ENCODE measurements at places on chromosomes 11 and 22. TPM values are rescaled to one million over a fixed set of nuclear protein-coding genes. Genes with fewer than 3 reads are reported as not detected.
A peak's percentile ranks its signal among the peaks of the same experiment; 100 is the strongest.

Gene OR2AG1
- not detected for total RNA-seq

Gene ARHGEF17
- 49.2 TPM for total RNA-seq

DNA sequence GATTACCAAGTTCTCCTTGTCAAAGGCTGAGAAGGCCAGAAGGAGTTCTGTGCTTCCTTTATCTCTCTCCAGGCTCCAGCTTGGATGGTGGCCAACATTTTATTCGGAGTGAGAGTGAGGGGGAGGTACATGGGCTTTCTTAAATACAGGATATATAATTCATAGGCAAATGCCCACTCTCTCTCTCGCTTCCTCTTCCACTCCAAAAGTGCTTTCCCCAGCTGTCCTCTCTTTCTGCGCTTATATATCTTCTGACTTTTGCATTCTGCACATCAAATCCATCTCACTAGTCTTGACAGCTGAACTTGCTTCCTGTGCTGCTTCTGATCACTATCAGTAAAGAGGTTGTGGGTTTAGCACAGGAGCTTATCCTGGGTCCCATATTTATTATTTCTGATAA lies 125.4 kb upstream of the ARHGAP20 start:
- H3K4me3 ChIP-seq, result no peak overlapping the region
- no peaks in the 10 kb centered on the region for H3K4me1 ChIP-seq
- H3K27me3 ChIP-seq, result no peaks in the 10 kb centered on the region
- no peak for DNase-seq

DNA sequence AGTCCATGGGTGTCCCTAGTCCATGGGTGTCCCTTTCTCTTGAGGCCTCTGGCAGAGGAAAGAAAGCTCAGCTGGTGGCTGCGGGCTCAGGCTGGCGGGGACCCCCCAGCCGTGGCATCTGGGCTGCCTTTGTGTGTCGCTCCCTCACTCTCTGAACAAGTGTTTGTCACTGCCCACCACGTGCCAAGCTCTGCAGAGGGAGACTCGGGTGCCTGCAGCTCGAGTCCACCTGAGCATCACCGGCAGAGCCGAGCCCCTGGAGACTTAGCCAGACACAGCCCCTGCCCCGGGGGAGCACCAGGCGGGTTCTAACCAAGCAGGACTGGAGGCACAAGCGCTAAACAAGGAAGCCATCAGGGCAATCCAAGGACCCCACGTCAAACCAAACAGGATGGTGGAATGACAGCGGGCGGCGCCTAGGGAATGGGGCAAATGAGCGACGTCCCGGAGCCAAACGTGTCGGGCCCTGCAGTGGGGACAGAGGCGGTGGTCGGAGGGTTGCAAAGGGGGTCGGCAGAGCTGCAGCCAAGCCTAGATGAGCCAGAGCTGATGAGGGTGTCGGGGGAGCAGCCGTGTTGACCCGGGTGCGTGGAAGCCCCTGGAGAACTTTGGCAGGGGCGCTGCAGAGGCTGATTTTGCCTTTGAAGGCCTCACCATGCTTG lies 2.1 kb upstream of the GRAMD4 start:
- peak overlapping the region; percentile 82 for H3K27ac ChIP-seq
- H3K4me3 ChIP-seq, result no peak overlapping the region
- peaks cover 55% of the 10 kb centered on the region for H3K4me1 ChIP-seq
- no peaks in the 10 kb centered on the region for H3K36me3 ChIP-seq
- DNase-seq, result no peak
- H3K27me3 ChIP-seq, result no peaks in the 10 kb centered on the region

Gene WBP2NL
- total RNA-seq, result 0.21 TPM

Gene SYT8
- not detected for total RNA-seq

Gene PTS
- total RNA-seq, result 29.8 TPM

- H3K27ac ChIP-seq, result no peak overlapping the region
- H3K4me1 ChIP-seq, result no peaks in the 10 kb centered on the region
- H3K27me3 ChIP-seq, result no peaks in the 10 kb centered on the region
- H3K36me3 ChIP-seq, result peaks cover 69% of the 10 kb centered on the region
- no peak overlapping the region for H3K4me3 ChIP-seq
- peak; percentile 37 for DNase-seq
These were observed 45.9 kb downstream of the ZNF143 start for GRCh38 chr11:9506489-9507276.

DNA sequence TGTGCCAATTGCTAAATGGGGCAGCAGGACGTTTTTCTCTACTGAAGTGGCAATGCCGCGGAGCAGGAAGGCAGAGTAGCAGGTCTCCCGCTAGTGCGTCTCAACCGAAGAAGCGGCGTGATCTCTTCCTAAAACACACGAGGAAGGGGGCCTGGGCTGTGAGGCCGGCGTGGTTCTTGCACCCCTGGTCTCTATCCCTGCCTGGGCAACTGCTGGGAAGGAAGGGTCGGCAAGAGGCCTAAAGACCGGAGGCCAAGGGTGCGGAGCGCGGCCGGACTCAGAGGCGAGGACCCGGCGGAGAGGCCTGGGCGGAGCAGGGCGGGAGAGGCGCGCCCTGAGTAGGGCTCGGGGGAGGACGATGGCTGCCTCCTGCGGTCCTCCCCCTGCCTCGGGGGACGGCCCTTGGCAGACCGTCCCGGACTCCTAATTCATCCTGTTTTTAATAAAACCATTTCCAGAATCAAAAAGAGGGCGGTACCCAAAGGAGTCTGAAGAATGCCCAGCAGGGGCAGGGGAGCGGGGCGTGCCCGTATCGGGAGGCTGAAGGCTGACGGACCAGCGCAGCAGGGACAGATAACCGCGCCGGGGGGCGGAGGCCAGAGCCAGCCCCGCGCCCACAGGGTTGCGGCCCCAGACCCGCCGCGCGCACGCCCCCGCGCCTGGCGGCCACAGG lies 572 bp upstream of the APLP2 start:
- H3K27me3 ChIP-seq, result no peaks in the 10 kb centered on the region
- no peaks in the 10 kb centered on the region for H3K36me3 ChIP-seq
- peak; percentile 84 for DNase-seq
- peak overlapping the region; percentile 86 for H3K4me3 ChIP-seq

DNA sequence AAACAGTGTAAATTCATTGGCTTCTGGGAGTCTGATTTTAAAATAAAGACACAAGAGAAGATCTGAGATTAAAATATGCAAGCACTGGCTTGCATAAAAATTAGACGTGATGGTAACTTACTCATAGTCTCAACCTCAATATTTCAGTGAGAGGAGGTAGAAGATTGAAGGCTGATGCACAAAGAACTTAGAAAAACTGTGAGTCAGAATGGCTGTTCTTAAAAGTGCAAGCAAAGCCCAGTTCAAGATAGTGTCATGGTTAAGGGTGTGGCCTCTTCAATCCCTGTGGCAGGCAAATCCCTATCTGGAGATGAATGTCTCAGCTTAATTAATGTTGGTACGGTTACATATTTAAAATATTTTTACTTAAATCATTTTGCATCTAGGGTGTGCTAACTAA lies 33.6 kb upstream of the FIBIN start:
- DNase-seq, result no peak
- no peak overlapping the region for H3K27ac ChIP-seq
- no peaks in the 10 kb centered on the region for H3K36me3 ChIP-seq
- no peaks in the 10 kb centered on the region for H3K27me3 ChIP-seq
- H3K4me3 ChIP-seq, result no peak overlapping the region

Gene TRIM48
- not detected for total RNA-seq

- no peak overlapping the region for H3K27ac ChIP-seq
- H3K36me3 ChIP-seq, result no peaks in the 10 kb centered on the region
- no peak for DNase-seq
- H3K4me1 ChIP-seq, result peaks cover 12% of the 10 kb centered on the region
- no peaks in the 10 kb centered on the region for H3K27me3 ChIP-seq
- H3K4me3 ChIP-seq, result no peak overlapping the region
These were observed 60.8 kb upstream of the FAM181B start for GRCh38 chr11:82794490-82794889.

Gene RASGRP2
- 28.1 TPM for total RNA-seq

GRCh38 chr11:3920148-3920852 lies 64.8 kb downstream of the STIM1 start:
- H3K4me1 ChIP-seq, result no peaks in the 10 kb centered on the region
- peak overlapping the region; percentile 57 for H3K27ac ChIP-seq
- no peak for DNase-seq
- H3K27me3 ChIP-seq, result no peaks in the 10 kb centered on the region
- H3K4me3 ChIP-seq, result no peak overlapping the region

Gene TYMP
- total RNA-seq, result 11.4 TPM

Gene ZBED5
- 42.2 TPM for total RNA-seq

DNA sequence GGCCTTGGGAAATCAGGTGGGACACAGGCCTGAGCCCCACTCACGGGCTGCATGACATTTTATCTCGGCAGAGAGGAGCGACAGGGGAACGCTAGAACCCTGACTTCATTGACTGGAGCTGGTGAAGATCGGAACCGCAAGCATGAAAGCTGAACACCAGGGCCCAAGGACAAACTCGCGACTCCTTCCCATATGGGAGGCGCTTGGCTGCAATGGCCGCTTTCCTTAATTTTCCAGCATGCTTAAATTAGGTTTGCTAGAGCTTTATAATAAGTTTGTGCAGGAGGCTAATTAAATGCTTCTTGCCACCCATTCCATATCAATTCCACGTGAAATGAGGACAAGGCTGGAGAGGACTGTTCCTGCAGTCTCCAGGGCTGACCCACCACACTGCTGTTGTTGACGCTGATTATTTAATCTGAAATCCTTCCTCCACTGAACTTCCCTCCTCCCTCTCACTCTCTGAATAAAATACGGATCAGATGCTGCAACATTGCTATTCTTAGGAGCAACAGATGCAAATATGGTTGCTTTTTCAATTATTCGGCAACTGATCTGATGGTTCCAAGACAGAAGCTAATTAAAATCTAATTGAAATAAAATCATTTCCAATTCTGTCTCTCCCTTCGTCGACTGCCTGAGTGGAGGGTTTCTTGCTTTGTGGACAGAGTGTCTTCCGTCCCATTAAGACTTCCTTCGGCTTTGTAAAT lies 692.9 kb downstream of the OPCML start:
- no peak overlapping the region for H3K4me3 ChIP-seq
- no peaks in the 10 kb centered on the region for H3K4me1 ChIP-seq
- DNase-seq, result no peak
- H3K27me3 ChIP-seq, result no peaks in the 10 kb centered on the region

DNA sequence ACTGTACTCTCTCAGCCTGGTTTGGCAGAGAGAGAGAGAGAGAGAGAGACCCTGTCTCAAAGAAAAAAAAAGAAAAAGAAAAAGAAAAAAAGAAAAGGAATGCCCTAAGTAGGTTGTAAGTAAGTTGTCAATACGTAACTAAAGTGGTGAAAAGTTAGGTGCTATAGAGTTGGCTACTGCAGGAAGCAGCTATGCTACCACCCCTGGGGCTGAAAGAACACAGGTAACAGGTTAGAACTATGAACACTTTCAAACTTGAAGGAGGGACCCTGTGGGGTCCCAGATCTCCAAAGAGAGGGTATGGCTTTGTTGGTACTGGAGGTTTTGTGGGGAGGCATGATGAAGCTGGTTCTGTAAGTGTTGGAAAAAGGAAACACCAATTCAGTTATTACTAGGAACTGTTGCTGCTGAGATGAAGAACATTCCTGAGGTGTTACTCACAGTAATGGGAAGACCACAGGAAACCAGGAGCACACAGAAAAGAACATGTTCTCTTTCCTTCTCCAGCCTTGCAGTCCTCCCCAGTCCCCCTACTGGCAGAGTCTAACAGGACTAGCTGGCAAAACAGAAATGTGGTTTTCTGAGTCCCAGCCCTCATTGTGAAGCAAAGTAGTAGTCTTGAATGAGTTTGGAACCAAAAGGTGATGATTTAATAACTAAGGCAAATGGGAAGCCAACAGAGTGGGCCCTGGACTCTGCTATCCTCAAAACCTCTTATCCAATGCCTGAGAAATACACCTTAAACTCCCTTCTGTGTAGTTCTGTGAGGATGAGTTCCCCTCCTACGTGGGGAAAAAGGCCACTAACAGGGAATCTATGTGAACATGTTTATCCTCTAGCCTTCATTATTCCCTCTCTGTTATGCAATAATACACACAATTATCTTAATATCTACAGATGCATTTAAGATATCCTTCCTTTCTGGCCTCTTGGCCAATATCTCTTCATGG lies 427.0 kb upstream of the DDI1 start:
- H3K4me1 ChIP-seq, result no peaks in the 10 kb centered on the region
- no peaks in the 10 kb centered on the region for H3K36me3 ChIP-seq
- H3K4me3 ChIP-seq, result no peak overlapping the region
- peak overlapping the region; percentile 9 for H3K27ac ChIP-seq

- DNase-seq, result no peak
- H3K27ac ChIP-seq, result no peak overlapping the region
- H3K4me3 ChIP-seq, result no peak overlapping the region
- H3K4me1 ChIP-seq, result peaks cover 3% of the 10 kb centered on the region
These were observed 15.6 kb downstream of the SUN2 start for GRCh38 chr22:38740116-38740723.

GRCh38 chr11:30763951-30764350 lies 177.8 kb upstream of the MPPED2 start:
- no peaks in the 10 kb centered on the region for H3K36me3 ChIP-seq
- DNase-seq, result no peak
- no peak overlapping the region for H3K4me3 ChIP-seq
- no peaks in the 10 kb centered on the region for H3K4me1 ChIP-seq

GRCh38 chr11:36062796-36063365 lies 119.0 kb downstream of the LDLRAD3 start:
- DNase-seq, result no peak
- H3K27ac ChIP-seq, result no peak overlapping the region
- H3K4me1 ChIP-seq, result no peaks in the 10 kb centered on the region
- H3K4me3 ChIP-seq, result no peak overlapping the region
- H3K27me3 ChIP-seq, result no peaks in the 10 kb centered on the region
- no peaks in the 10 kb centered on the region for H3K36me3 ChIP-seq

DNA sequence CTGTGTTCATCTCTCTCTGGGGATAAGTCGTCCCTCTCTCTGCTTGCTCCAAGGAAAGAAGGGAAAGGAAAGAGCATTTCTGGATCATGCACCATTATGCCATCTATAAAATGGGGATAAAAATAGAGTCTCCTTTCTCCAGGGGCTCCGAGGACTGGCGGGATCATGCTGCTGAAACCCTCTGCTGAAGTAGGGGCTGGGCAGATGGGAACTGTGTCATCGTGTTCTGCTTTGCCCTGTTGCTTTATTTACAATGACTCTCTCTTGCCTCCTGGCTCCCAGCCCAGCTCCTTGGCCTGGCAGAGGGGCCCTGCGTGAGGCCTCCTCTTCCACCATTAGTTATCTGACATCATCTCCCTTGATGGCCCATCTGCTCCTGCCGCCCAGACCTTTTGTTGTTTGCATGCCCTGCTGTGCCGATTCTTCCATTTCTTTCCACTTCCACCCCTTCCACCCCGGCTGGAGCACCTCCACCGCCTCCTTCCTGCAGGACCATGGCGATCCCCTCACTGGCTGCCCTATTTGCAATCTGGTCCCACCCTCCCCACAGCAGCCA lies 200.9 kb downstream of the MYO18B start:
- H3K27ac ChIP-seq, result peak overlapping the region; percentile 66
- peaks cover 24% of the 10 kb centered on the region for H3K4me1 ChIP-seq
- H3K4me3 ChIP-seq, result no peak overlapping the region
- no peaks in the 10 kb centered on the region for H3K27me3 ChIP-seq
- DNase-seq, result peak; percentile 59
- H3K36me3 ChIP-seq, result no peaks in the 10 kb centered on the region

Gene LRRC55
- 0.29 TPM for total RNA-seq

All from heart right ventricle (tissue), 16 donors.